ENCODE measurements at places on chromosomes 1 and 21.

DNA sequence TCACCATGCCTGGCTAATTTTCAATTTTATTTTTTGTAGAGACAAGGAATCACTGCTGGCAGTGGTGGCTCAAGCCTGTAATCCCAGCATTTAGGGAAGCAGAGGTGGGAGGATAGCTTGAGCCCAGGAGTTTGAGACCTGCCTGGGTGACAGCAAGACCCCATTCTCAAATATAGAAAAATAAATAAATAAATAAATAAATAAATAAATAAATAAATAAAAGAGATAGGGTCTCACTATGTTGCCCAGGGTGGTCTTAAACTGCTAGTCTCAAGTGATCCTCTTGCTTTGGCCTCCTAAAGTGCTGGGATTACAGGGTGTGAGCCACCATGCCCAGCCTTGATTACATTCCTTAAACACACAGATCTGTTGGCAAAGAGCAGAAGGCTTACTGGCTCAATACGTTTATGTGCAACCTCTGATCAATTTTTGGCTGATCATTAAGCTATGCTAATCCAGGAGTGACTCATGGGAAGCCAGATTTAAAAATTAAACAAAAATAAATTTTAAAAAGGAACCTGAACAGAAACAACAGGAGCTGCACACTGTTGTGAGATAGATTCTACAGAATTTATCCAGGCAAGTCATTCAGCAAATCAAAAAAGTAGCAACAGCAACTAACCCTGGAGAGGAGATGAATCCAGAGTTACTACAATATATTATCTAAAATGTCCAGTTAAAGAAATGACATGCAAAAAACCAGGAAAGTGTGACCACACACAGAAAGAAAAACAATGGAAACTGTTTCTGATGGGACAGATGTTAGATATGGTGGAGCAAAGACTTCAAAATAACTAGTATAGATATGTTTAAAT lies 79.4 kb downstream of the RPE65 start:
- DNase-seq, result no peak

GRCh38 chr21:40505681-40506080 lies 341.3 kb downstream of the DSCAM start:
- DNase-seq, result no peak

DNA sequence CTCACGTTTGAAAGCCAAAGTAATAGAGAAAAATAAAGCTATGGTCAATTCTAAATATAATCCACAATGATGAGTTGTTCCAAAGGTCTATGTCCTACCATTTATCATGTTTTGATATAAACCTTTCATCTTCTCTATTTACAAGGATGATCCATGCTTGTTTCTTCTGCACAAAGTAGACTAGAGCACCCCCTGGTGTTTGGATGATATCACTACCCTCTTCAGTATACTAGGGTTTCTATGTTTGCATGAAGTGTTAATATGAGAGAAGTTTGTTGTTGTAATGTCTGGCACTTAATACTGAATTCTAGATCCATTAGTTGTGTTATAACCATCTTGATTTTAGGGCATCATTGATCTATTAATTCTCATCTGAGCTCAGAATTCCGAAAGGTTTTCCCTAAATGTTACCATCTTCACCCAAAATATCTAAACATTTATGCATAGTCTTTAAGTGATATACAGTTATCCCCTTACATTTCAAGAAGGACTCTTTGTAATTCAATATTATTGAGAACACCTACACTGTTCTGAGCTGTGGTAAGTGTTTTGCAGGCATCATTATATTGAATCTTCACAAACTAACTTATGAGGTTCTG lies 21.1 kb downstream of the CLDN8 start:
- no peak for DNase-seq

GRCh38 chr1:119390526-119390925 lies 21.9 kb downstream of the HAO2 start:
- no peak for DNase-seq

DNA sequence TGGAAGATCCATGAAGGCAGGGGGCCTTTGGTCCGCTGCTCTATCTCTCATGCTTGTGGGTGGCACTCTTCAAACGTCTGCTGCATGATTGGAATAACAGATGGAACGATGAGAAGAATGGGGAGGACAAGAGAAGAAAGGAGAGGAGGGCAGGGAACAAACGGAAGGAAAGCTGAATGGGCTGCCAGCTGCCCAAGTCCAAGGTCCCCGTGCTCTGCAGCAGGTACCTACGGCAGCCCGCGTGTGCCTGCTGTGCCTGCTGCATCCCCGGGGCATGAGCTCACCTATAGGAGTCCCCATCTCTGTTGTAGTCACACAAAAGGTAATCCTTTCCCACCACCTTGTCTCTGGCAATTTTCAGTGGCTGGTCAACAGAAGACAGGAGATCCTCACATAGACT lies 73.1 kb downstream of the SLC66A1 start:
- no peak for DNase-seq

GRCh38 chr1:231178970-231179369 lies 17.1 kb downstream of the TRIM67 start:
- DNase-seq, result no peak

GRCh38 chr1:19650416-19651140 lies 6.5 kb downstream of the NBL1 start:
- DNase-seq, result no peak

All from CD4-positive, alpha-beta T cell (primary cell).